Panc1 (cell line): ENCODE measurements at places on chromosomes 1 and 21. TPM values are rescaled to one million over a fixed set of nuclear protein-coding genes. Genes with fewer than 3 reads are reported as not detected.

SNAPIN gene
- total RNA-seq = 46.8 TPM

HIVEP3 gene
- 6.0 TPM for total RNA-seq

TGFB2 gene
- 58.9 TPM for total RNA-seq

PROX1 gene
- 0.13 TPM for total RNA-seq

OPTC gene
- not detected for total RNA-seq

FMO4 gene
- 0.33 TPM for total RNA-seq

ADORA3 gene
- not detected for total RNA-seq
